ENCODE measurements at places on chromosomes 16 and 17. TPM values are rescaled to one million over a fixed set of nuclear protein-coding genes. Genes with fewer than 3 reads are reported as not detected.

The VPS9D1 gene
- total RNA-seq: 6.0 TPM

The TLE7 gene
- total RNA-seq: not detected

The KRTAP9-8 gene
- total RNA-seq: not detected

The CCL17 gene
- total RNA-seq: not detected

The TAF15 gene
- 178 TPM for total RNA-seq

The PLCD3 gene
- total RNA-seq: 185 TPM

The C1QTNF8 gene
- total RNA-seq: not detected

The CFAP97D1 gene
- 0.07 TPM for total RNA-seq

The TMEM204 gene
- 0.28 TPM for total RNA-seq

The UBALD1 gene
- 7.3 TPM for total RNA-seq

The C17orf58 gene
- 12.6 TPM for total RNA-seq

Measured in nasal cavity respiratory epithelium epithelial cell of viscerocranial mucosa (primary cell).